ENCODE measurements at places on chromosomes 6 and 20. TPM values are rescaled to one million over a fixed set of nuclear protein-coding genes. Genes with fewer than 3 reads are reported as not detected.

GRCh38 chr6:139942331-139942730, 567.9 kb upstream of the CITED2 start:
- DNase-seq: peak; percentile 69

DNA sequence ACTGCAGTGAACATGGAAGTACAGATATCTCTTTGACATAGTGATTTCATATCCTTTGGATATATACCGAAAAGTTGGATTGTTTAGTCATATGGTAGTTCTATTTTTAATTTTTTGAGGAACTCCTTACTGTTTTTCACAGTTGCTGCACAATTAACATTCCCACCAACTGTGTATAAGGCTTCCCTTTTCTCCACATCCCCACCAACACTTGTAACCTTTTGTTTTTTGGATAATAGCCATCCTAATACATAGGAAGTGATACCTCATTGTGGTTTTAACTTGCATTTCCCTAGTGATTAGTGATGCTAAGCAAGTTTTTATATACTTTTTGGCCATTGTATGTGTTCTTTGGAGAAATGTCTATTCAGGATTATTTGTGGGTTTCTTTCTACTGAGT, 45.1 kb upstream of the TENT5A start:
- no peak for DNase-seq

- DNase-seq: no peak
Measured at GRCh38 chr20:60812561-60812960, 439.5 kb upstream of the CDH4 start.

DNA sequence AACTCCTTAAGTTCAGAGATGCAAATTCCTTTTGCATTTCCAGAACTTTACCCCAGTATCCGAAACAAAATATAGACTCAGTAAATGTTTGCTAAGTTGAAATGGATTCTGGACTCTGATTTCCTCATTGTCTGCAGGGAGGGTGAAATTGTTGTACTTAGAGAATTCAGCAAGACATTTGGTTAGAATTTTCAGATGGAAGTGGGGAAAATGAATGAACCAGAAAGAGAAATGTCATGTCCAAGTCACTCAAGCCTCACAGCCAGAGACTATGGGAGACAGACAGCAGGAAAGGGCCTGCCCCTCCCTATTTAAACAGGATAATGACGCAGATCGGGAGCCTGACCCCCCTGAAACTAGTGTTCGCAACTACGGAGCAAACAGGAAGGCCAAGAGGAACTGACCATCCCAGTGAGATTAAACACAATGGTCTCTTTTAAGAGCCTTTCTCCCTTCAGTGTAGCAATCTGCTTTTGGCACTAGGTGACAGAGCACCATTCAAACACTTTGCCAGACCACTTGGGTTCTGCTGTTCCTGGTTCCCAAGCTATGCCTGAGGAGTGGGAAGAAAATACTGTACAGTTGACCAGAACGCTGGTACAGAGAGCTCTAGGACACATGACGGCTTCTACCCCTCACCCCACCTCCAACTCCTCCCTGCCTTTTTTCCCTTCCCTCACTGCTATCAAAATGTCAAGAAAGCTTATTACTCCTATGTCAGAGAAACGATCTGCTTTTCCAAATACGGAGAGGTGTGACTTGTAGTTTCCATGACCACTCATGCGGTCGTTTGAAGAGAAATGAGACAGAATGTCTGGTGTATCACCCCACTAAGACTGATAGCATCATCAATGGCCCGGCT, 13.7 kb downstream of the NEDD9 start:
- DNase-seq: no peak

ZNF165 gene
- 0.45 TPM for total RNA-seq

CRISP3 gene
- total RNA-seq: not detected
